GM23248 (cell line): ENCODE measurements at places on chromosomes 12 and 14. TPM values are rescaled to one million over a fixed set of nuclear protein-coding genes. Genes with fewer than 3 reads are reported as not detected.

GRCh38 chr12:108349278-108349688, 10.2 kb upstream of the CMKLR1 start:
- peak; percentile 77 for DNase-seq
- H3K27ac ChIP-seq: peak overlapping the region; percentile 21; the same call in 1 of the 2 replicates
- no peaks in the 10 kb centered on the region for H3K27me3 ChIP-seq

The ACRBP gene
- not detected in 2 replicates for total RNA-seq

DNA sequence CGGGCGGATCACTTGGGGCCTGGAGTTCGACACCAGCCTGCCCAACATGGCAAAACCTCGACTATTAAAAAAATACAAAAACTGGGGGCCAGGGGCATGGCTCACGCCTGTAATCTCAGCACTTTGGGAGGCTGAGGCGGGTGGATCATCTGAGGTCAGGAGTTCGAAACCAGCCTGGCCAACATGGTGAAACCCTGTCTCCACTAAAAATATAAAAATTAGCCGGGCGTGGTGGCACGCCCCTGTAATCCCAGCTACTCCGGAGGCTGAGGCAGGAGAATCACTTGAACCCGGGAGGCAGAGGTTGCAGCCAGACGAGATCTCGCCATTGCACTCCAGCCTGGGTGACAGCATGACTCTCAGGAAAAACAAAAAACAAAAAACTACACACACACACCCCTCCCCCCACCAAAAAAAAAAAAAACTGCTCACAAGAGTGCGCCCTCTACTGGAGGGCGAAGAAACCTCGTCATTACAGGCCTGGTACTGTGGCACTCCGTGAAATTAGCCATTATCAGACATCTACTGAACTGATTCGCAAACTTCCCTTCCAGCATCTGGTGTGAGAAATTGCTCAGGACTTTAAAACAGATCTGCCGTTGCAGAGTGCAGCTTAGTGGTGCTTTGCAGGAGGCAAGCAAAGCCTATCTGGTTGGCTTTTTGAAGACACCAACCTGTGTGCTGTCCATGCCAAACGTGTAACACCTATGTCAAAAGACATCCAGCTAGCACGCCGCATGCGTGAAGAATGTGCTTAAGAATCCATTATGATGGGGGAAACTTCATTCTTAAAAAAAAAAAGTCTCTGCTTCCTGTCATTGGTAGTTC, 7.7 kb downstream of the PPP1R3E start:
- no peak overlapping the region for H3K27ac ChIP-seq
- no peaks in the 10 kb centered on the region for H3K27me3 ChIP-seq
- peak; percentile 82 for DNase-seq
- H3K4me3 ChIP-seq: peak overlapping the region; percentile 38; the same call in 1 of the 2 replicates
- H3K36me3 ChIP-seq: no peaks in the 10 kb centered on the region

The KIF5A gene
- total RNA-seq: under 0.01 and 0.11 TPM in 2 replicates

DNA sequence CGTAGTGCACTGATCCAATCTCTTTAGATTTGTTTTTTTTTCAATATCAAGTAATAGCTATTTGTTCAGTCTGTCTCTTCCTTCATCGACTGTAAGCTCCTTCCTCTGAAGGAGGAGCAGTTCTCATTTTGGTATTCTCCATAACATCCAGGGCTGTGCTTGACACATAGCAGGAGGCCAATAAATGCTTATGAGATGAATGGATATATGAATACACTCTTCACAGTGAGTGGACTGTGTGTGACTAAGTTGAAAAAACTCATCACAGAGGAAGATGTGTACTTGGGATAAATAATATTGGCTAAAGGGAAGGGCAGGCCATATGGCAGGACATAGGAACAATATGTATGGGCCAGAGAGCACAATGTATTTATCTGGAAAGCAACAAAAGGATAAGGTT, 205.3 kb upstream of the PRICKLE1 start:
- no peaks in the 10 kb centered on the region for H3K36me3 ChIP-seq
- peak; percentile 75 for DNase-seq
- peaks cover 44% of the 10 kb centered on the region for H3K4me1 ChIP-seq

- peaks cover 62% of the 10 kb centered on the region for H3K36me3 ChIP-seq
- H3K4me3 ChIP-seq: no peak overlapping the region
- no peak overlapping the region for H3K27ac ChIP-seq
These were observed 26.3 kb upstream of the LRP1-AS start for GRCh38 chr12:57173683-57174082.

DNA sequence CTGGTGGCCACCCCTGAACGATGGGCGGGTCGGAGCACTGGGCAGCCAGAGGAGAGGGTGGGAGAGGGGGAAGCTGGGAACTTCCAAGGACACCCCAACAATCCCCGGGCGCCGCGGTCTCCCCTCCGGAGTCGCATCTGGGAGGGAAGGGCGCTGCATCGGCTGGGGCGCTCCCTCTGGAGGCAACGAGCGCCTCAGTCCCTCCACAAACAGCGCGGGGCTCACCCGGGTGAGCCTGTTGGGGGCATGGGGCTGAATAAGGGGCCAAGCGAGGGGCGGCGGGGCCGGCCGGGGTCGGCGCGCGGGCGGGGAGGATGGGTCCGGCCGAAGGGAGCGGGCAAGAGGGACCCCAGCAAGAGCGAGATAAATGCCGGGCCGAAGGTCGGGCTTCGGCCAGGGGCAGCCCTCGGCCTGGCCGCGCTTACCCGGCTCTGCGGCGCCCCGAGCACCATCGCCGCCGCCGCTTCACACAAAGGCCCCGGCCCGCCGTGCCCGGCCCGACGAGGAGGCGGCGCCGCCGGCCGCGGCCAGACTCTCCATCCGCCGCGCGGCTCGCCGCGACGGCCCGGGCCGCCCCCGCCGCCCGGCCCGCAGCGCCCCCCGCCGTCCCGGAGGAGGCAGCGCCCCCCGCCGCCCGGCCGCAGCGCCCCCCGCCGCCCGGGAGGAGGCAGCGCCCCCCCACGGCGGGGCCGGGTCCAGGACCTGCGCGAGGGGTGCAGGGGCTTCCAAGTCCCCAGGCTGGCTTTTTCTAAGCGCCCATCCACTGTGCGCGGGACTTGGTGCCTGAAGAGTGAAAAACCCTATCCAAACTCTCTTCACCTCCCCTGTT, at the start of gene ZBTB39:
Gene ZBTB39, minus strand, starts transcription at position 567 of the 829 bp plus-strand sequence. CDS start 1,629 bp downstream, outside the sequence.
- no peaks in the 10 kb centered on the region for H3K27me3 ChIP-seq
- peaks cover 6% of the 10 kb centered on the region; the same call in 1 of the 2 replicates for H3K36me3 ChIP-seq
- DNase-seq: peak; percentile 82

DNA sequence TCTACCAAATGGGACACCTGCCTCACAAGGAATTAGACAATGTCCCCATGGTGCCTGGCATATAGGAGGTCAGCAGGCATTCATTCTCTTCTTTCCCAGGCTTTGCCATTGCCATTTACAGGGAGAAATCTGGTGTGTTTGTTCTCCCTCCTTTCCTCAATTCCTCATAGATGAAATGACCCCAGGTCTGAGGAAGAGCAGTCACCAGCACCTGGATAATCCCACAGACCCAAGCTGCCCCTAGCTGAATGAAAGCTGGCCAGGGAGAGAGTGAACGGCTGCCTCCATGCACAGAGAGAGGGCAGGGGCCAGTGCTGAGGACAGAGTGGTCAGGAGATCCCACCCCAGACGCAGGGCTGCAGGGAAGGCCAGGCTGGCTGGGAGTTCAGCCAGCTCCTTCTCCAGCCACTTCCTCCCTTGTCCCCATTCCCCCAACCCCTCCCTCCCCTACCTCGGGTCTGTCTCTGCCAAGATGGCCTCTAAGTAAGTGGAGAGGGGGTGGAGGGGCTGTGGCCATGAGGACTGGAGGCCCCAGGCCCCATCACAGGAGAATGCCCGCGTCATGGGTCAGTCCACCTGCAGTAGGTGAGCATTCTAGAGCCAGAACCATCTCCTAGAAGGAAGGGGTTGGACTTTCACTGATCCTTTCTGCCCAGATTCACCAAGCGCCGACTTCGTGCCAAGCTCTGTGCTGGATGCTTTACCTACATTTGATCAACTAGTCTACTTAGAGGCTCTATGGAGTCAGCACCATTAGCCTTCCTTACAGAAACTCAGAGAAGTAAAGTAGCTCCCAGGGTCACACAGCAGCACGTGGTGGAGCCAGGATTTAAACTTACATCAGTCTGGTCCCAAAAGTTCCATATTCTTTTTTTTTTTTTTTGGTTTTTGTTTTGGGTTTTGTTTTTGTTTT, 2.0 kb upstream of the KRT4 start:
- peaks cover 10% of the 10 kb centered on the region; the same call in 1 of the 2 replicates for H3K4me1 ChIP-seq
- peaks cover 51% of the 10 kb centered on the region for H3K27me3 ChIP-seq
- H3K36me3 ChIP-seq: no peaks in the 10 kb centered on the region
- no peak overlapping the region for H3K27ac ChIP-seq
- no peak overlapping the region for H3K4me3 ChIP-seq
- no peak for DNase-seq

The MYL2 gene
- not detected in 2 replicates for total RNA-seq

- H3K36me3 ChIP-seq: peaks cover 3% of the 10 kb centered on the region; the same call in 1 of the 2 replicates
- H3K4me1 ChIP-seq: peaks cover 41% of the 10 kb centered on the region
- no peak overlapping the region for H3K4me3 ChIP-seq
- DNase-seq: no peak
- no peaks in the 10 kb centered on the region for H3K27me3 ChIP-seq
- no peak overlapping the region for H3K27ac ChIP-seq
These were observed 6.6 kb upstream of the WNT5B start for GRCh38 chr12:1622406-1622805.

- H3K36me3 ChIP-seq: no peaks in the 10 kb centered on the region
- peaks cover 12% of the 10 kb centered on the region for H3K4me1 ChIP-seq
- DNase-seq: peak; percentile 88
These were observed 109.4 kb upstream of the SSTR1 start for GRCh38 chr14:38098074-38098836.

The NTF3 gene
- total RNA-seq: 1.0 and 4.8 TPM in 2 replicates

DNA sequence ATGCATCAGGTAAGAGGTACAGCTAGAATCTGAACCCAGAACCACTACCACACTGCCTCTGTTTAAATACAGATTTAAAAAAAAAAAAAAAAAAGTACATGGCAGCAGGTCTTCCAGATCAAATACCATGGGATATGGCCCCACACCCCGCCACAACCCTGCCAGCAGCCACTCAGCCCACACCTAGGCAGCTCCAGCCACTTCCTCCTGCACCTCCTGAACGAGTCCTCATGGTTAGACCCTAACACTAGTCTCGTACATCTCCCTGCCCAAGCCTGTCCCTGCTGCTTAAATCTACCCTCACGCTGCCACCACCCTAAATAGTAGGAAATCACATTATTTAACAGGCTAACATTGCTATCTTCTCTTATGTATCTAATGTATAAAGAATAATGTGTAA, 12.6 kb downstream of the SETD3 start:
- no peaks in the 10 kb centered on the region for H3K27me3 ChIP-seq
- no peak overlapping the region for H3K4me3 ChIP-seq
- peaks cover 7% of the 10 kb centered on the region for H3K36me3 ChIP-seq
- no peak for DNase-seq
- no peak overlapping the region for H3K27ac ChIP-seq
